ENCODE measurements at places on chromosomes 7 and 10.

- DNase-seq, result no peak
Measured at GRCh38 chr10:64191286-64191685, 670.1 kb downstream of the REEP3 start.

DNA sequence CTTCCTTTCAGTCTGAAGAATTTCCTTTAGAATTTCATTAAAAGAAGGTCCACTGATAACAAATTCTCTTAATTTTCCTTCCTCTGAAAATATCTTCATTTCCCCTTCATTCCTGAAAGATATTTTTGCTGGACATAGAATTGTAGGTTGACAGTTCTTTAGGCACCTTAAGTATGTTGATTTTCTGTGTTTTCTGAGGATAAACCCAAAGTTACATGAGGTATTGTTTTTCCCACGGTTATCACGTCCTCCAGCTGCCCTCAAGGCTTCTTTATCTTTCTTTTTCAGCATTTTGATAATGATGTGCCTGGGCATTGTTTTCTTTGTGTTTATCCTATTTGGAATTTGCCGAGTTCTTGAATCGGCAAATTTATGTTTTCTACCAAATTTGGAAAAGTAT lies 105.3 kb downstream of the ELFN1 start:
- no peak for DNase-seq

DNA sequence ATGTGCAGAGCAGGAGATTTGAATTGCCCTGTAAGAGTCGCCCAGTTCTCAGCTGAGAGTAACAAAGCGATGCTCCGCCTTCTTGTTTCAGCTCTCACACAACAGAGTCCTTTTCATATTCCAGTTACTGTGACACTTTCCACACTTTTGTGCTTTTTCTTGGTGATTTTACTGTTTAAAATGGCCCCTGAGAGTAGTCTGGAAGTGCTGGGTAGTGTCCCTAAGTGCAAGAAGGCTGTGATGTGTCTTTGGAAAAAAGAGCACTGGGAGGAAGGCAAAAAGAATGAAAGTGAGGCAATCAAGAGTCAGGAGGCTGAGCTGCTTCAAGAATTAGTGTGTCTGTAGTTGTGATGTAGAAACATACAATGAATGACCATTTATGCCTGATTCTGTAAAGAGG lies 201.2 kb upstream of the SEMA3E start:
- DNase-seq, result no peak

- DNase-seq, result no peak
Measured at GRCh38 chr10:21510241-21511094, 15.0 kb downstream of the SKIDA1 start.

DNA sequence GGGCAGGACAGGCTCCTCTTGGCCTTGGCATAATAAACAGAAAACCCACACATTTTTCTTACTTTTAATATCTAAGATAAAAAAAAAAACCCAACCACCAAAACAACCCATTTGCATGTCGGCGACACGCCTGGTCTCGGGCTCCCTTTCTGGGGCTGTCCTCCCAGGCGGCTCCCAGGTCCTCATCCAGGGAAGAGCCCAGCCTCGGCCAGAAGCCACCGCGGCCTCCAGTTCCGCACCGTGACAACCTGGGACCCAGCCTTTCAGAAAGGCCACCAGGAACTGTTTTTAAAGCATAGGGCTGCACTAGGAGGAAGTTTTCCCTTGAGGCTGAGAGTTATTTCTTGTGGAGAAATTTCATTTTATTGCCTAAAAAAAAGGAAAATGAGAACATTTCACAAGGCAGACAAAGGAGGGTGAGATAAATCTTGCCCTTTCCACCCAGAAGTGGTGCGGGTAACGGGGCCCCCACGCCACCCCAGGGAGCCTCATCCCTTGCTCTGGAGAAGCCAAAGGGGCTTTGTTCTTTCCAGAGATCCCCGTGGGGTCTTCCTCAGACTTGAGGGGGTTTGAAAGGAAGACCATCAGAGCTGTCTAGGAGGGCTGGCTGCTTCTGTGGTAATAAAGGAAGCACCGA lies 39.2 kb upstream of the MKRN1 start:
- no peak for DNase-seq

DNA sequence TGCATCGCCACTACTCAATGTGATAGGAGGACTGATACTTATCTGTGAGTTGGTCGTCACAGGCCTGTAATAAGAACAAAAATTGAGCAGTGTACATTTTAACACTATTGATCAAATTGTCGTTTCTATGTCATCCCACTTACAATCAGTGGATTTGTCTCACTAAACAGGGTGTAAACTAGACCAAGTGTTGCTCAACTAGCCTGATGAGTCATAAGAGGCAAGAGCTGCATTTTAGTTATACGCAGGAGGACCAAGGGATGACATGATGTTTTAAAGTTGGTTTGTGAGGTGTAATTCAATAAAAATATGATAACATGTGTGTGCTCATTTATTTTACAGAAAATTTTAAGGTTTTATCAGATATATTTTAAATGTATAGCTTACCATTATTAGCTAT lies 1239.2 kb downstream of the REEP3 start:
- DNase-seq, result no peak

- no peak for DNase-seq
Measured at GRCh38 chr10:14163377-14164086, 167.2 kb downstream of the FRMD4A start.

- DNase-seq, result no peak
Measured at GRCh38 chr10:49688261-49688846, 8.9 kb downstream of the C10orf53 start.

DNA sequence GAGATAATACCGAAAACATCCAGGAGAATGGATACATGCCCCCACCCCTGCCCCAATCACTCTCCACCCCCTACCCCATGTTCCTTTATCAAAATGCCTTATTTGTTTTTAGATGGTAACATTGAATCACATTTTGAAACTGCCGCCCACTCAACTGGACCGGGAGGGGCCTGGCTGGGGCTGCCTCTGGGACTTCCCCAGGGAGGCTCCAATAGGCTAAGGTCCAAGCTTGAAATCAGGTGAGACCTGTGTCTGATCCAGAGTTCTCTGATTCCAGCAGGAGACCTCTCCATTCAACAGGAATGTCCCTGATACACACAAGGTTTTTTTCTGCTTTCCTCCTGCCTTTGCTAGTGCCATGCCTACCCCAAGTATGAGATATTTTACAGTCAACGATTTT lies 43.8 kb upstream of the ACSL5 start:
- DNase-seq, result no peak

DNA sequence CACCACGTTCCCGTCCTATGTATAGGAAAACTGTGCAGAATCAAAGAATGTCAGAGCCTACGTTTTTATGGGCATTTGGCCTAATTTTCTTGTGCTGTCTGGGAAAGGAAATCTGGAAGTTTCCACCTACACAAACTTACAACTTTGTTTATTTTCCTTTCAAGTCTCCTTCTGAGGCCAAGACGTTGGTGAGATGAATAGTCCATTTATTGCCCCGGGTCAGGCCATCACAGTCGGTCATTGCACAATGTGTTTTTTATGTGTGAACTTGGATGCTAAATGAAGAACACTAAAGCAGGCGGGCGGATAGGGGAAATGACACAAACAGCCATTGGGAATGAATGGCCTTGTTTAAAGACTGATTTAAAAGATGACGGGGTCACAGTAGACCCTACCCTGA lies 38.6 kb downstream of the TRIL start:
- DNase-seq, result no peak

DNA sequence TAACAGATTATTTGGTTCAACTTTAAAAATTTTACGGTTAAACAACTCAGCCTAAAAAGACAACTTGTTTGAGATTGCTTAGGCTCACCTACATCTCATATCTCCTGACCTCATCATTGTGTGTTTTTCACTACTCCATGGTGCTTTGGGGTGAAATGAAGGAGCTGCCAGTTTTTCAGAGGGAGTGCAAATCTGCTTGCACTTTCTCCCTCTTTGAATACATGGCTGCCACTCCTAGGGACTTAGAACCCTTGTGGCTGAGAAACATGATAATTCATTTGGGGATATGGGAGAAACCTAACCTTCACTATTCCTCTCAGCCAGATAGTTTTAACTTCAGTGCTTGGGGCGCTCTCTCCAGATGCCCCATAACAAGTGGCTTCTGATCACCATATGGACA lies 2.7 kb downstream of the CCSER2 start:
- DNase-seq, result no peak

DNA sequence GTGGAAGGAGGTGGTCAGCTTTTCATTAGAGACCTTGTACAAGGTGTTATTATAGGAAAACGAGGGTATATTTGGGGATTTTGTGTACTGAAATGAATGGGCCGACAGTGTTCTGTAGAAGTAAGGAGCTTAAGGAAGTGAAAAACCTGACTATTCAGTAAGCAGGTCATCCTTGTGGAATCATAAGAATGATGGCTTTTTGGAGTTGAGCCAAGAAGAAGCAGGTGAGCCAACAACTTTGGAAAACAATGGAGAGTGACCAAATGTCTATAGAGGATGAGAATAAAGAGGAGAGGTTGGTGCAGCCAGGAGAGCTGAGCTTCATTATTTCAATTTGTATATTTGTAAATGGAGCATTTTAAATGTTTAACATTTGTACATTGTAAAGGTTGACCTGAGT lies 595.7 kb downstream of the CCSER2 start:
- DNase-seq, result no peak

- DNase-seq, result no peak
Measured at GRCh38 chr10:122121059-122121458, 132.1 kb downstream of the TACC2 start.

DNA sequence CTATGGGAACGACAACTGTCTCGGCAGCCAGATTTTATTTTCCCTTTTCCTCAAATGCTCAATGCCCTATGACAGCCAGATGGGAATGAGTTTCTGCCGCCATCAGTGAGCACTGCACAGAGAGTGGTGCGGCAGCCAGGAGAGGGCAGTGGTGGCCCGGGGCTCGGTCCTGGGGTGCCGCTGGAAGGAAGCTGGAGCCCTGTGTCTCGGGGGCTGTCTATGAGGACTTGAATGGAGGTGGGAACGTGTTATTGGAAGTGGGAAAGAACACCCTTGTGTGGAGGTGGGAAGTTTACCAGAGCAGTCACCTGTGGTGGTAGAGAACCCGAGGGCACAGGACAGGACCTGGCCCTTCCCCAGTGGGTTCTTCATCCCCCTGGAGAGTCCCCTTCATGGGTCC lies 35.8 kb downstream of the JAKMIP3 start:
- DNase-seq, result no peak

DNA sequence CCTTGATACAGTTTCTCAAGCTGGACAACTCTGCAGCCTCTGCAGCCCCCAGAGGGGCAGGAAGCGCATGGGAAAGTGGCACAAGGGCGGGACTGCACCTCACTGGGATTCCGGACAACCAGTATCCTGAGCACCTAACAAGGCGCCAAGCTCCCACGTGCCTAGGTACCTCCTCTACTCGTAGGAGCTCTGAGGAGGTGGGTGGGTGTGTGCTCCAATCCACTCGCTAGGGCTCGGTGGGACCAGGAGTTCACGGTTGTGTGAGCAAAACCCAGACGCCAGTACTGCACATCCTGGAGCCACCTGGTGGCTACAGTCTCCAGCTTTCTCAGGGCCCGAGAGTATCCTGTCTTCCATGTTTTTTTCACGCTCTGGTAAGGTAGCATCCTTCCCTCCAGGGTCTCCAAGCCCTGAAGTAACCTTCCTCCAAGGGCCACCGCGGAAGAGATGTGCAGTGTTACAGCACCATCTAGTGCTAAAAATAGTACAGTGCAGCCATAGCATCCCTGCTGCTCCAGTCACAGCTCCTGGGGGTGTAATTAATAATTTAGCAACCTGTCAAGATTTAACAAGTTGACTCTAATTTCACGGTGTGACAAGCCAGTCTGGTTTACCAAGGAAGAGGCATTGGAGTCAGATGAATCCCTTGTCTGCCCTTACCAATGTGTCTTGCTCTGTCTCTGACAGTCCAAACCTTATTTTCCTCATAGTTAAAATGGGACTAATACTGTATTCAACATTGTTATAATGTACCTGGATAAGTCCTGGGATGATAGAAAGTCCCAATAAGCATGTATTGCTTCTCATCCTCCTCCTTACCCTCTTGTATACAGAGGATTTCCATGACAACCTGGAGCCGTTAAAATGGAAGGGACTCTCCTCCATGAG lies 70.4 kb downstream of the HERPUD2 start:
- no peak for DNase-seq

DNA sequence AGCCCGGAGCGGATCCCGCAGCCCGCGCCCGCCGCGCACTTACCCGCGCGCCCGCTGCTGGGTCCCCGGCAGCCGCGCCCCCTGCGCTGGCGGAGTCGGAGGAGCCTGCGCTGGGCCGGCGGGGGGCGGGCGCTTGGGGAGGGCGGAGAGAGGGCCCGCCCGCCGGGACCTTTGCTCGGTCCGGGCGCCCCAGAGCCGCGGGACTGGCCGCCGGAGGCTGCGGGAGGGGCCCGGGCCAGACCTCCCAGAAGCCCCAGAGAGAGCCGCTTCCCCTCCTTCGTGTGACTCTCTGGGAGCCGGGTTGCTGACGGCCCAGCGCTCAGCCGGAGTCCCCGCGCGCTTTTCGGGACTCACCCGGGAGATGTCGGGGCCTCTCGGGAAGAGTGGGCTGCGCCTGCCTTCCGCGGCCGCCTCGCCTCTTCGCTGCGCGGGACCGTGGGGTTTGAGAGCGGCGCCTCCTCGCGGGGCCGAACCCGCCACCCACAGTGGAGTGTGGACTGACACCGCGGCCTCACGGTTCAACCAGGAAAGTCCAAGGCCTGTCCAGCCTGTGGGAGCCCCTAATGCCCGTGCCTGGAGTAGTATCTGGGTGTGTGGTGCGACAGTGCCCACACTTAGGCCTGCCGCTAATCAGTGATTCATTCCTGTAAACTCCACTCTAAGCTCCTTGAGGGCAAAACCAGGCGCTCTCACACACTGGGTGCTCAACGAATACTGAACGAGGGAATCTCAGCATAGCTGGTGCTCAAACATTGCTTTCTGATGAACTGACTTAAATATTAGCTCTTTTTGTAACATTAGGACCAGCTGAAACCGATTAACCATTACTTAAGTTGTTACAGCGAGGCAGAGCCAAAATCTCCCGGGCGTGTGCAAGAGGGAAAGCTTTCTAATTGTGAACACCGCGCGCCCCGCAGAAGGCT lies at the start of gene GSDME:
Gene GSDME (minus strand): TSS at position 112 of the 923 bp plus-strand sequence. CDS start 7,690 bp downstream, outside the sequence.
- DNase-seq, result no peak

Measured in esophagus squamous epithelium (tissue), 5 donors.